ENCODE measurements at places on chromosomes 12 and 14. TPM values are rescaled to one million over a fixed set of nuclear protein-coding genes. Genes with fewer than 3 reads are reported as not detected.

DNA sequence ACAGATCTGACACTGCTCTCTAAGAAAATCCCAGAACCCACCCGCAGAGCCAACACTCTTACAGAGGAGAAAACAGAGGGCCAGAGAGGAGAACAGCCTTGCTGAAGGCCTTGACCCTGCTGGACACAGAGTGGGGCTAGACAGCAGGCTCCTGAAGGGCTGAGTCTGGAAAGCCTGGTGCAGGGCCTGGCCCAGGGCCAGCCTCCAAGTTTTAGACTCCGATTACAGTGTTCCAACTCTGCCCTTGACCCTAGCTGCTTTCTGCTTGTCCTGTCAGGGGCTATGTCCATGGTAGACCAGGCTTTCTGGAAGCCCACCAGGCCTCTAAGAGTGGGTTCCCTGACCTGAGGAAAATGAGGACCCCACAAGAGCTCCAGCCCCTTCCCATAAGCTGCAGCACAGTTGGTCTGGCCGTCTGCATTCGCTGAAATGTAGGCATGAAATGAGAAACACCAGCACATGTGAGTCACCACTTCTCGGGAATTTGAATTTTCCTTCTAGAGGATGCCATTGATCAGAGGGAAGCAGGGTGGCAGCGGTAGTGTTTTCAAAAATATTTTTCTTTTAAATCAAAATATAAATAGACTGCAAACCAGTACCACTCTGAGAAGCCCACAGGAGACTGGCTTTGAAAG lies 154.4 kb downstream of the CALM1 start:
- DNase-seq: no peak
- H3K4me1 ChIP-seq: no peaks in the 10 kb centered on the region
- no peak overlapping the region for H3K4me3 ChIP-seq
- no peak overlapping the region for H3K27ac ChIP-seq
- H3K36me3 ChIP-seq: no peaks in the 10 kb centered on the region
- no peaks in the 10 kb centered on the region for H3K27me3 ChIP-seq

- peaks cover 4% of the 10 kb centered on the region for H3K4me1 ChIP-seq
- DNase-seq: peak; percentile 63
- peak overlapping the region; percentile 84 for H3K4me3 ChIP-seq
- peaks cover 33% of the 10 kb centered on the region for H3K27me3 ChIP-seq
- H3K36me3 ChIP-seq: no peaks in the 10 kb centered on the region
Observed at GRCh38 chr12:7439579-7440505, 4.1 kb downstream of the CD163L1 start.

DNA sequence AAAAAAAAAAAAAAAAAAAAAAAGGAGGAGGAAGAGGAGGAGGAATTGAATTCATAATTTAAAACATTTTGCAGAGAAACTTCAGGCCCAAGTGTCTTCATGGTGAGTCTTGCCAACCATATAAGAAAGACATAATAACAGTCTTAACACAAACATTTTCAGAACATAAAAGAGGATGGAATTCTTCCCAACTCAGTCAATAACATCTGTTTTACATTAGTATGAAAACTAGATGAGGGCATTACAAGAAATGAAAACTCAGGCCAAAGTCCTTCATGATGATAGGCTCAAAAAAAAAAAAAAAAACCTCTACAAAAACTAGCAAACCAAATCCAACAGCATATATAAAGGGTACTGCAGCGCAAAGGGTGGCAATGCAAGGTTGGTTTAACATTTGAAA lies 151.6 kb downstream of the FOXA1 start:
- H3K36me3 ChIP-seq: no peaks in the 10 kb centered on the region
- no peaks in the 10 kb centered on the region for H3K27me3 ChIP-seq
- no peak overlapping the region for H3K27ac ChIP-seq
- no peak for DNase-seq
- H3K4me3 ChIP-seq: no peak overlapping the region

The RNU4-1 gene
- total RNA-seq: 2,627 TPM

DNA sequence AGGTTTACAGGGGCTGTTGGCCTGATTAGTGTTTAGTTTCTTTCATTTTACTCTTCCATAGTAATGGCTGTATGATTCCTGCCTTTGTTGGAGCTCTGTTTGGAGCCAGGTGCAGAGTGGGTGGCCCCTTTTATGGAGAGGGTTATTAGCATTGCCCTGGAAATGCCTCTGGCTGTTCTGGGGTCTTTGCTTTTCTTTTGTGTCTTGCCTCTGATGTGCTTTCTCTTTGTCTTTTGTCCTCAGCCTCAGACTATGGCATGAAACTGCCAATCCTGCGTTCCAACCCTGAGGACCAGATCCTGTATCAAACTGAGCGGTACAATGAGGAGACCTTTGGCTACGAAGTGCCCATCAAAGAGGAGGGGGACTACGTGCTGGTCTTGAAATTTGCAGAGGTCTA lies 6.9 kb downstream of the MLEC start:
- peaks cover 3% of the 10 kb centered on the region for H3K36me3 ChIP-seq
- no peaks in the 10 kb centered on the region for H3K27me3 ChIP-seq
- no peak overlapping the region for H3K27ac ChIP-seq
- H3K4me3 ChIP-seq: no peak overlapping the region
- H3K4me1 ChIP-seq: peaks cover 37% of the 10 kb centered on the region
